COR-L47 (cell line): ENCODE measurements at places on chromosomes 12 and 14.

DNA sequence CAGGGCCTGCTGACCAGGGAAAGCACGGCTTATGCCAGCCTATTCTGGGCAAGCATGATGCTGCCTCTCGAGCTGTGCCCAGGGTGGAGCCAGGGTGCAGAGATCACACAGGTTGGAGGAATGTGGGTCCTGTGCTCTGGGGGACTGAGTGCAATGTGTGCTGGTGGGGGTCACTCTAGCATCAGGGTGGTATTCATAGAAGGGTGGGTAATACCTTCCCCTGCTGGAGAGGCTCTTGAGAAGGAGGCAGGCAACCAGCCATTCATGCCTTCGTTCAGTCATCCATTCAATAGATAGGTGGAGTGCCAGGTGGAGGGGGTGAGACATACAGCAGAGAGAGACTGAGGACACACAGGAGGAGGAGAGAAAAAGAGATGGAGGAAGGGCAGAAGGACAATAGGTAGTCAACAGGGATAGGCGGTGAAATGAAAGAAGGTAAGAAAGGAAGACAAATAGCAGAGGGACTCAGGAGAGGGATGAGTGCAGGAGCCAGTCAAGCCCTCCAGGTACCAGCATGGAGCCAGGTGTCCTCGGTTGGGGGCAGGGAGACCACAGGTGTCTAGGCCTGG, 5.2 kb upstream of the ZNF385A start:
- no peak for DNase-seq

- no peak for DNase-seq
Measured at GRCh38 chr14:31752867-31753661, 191.9 kb downstream of the NUBPL start.

- DNase-seq, result no peak
Measured at GRCh38 chr14:62006116-62006731, 244.0 kb downstream of the SNAPC1 start.

GRCh38 chr12:106984588-106985137, 2.3 kb downstream of the MTERF2 start:
- no peak for DNase-seq

- DNase-seq, result no peak
Measured at GRCh38 chr14:67690011-67690410, 5.6 kb downstream of the RDH11 start.

DNA sequence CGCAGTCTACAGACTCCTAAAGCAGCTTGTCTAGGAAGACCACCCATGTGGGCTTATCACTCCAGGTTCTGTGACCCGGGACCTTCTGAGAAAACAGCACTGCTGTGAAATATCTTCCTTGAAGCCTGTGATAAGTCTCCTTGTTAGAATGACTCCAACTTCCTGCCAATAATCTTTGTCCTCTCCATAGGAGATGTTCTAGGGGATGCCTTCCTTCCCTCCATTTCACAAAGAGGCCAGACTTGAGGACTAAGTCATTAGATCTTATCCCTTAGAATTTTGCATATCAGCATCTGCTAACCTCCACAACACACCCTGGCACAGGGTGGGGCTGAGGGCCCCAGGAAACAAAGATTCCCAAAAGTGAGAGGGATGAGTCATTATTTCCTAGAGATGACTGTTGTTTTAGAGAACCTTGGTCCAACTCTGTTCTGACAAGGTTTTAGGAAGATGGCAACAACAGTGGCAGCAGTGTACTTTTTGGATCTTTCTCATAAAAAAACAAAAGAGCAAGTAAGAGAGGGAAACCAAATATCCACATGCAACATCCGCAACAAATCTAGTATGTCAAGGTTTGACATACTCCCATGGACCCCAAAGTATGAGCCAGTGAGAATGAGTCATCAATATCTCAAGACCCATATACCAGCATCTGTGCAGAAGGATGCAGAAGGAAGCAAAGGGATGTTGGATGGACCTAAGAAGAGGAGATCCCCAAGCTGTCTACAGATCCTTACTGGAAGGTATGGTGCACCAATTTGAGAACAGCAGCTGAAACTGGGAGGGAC, 6.0 kb downstream of the LTB4R start:
- DNase-seq, result no peak
